ENCODE measurements at places on chromosomes 6 and 20. TPM values are rescaled to one million over a fixed set of nuclear protein-coding genes. Genes with fewer than 3 reads are reported as not detected.

Gene BMP2
- total RNA-seq: 9.3 TPM

DNA sequence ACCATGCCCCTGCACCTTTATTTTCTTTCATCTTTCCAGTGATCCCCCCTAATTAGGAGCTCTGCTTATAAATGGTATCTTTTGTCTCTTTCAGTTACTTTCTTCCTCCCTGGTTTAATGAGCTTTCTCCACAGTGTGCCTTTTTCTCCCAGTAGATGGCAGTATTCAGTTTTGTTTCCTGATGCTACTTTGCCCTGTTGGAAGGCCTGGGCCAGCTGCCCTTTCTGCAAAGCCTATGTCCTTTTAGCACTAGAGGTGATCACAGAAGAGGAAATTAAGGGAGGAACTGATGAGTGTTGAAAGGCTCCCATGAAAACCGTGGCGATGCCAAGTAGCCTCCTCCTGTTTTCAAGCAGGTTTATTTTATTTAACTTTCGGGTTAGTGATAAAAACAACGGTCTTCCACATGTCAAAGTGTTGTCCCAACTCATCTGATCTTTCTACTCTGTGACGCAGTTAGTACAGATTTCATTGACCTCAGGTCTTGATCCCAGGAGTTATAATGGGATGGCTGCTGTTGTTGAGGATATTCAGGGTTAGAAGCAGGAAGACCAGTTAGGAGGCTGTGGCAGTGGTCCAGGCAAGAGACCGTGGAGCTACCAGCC is 184.2 kb upstream of the BMP2 start:
- DNase-seq: peak; percentile 64

Gene FOXF2
- 0.11 TPM for total RNA-seq

- no peak for DNase-seq
These were observed 1.2 kb downstream of the TTLL9 start for GRCh38 chr20:31871618-31871954.

Gene RFX6
- total RNA-seq: not detected

Gene PPIL6
- 0.27 TPM for total RNA-seq
